ENCODE measurements at places on chromosomes 4 and X.

GRCh38 chr4:106594291-106594952 lies 225.8 kb upstream of the GIMD1 start:
- no peak for DNase-seq

DNA sequence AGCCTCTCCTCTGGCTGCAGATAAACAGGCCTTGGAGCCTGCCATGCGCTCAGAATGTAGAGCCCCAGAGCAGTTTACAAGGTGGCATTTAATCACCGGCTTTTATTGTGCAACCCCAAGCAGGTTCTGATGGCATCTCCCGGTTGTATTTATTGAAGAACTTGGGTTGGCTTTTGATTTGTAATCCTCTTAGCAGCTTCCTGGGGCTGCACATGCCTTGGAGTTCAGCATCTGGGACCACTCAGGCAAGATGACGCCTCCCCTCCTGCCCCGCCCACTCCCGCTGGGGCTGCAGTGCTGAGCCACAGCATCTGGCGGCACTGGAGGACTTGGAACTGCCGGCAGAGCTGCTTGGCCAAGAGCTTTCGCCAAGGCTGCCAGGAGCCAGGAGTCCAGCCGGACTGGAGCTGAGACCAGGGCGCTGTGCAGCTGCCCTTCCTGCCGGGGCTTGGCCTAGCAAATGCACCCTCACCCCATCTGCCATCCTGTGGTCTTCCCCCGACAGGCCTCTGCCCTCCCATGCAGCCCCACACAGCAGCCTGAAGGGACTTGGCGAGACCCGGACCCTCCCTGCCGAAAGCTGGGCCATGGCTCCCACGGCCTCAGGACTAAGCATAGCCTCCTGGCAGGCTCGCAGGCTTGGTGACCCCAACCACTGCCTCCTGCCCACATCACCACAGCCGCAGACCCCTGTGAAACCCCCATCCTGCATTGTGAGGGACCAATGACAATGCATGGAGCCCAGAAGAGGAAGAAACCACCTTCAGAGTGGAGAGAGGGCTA lies 5.4 kb downstream of the HTRA3 start:
- no peak for DNase-seq

DNA sequence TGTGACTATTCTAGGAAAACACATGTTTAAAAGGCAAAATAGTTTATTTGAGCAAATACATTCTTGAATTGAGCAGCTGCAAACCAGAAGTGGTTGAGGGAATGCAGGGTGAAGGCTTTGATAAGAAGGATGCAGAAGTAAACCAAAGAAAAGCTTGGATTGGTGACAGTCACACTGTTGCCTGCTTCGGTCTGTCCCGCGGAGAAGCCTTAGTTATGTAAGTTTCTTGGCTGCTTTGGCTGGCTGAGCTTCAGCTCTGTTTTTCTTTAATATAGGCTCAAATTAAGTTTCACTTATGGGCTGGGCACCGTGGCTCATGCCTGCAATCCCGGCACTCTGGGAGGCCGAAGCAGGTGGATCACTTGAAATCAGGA lies 67.6 kb downstream of the FAM53A start:
- DNase-seq = no peak

DNA sequence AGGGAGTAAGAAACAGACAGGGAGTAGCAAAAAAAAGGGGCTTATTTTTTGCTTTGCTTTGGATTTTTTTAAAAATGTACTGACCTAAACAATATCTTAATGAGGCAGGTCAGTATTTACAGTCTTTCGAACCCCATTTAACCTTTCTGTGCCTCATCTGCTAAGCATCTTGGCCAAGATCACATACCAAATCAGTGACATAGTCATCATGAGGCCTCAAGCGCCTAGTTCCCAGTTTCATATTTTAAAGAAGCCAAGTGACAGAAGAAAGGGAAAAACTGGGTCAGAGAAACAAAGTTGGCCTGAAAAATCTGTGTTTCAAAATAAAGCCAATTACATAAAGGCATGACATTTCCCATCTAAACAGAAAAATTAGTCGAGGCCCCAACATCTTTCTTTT lies 94.6 kb upstream of the WDR44 start:
- DNase-seq = no peak

DNA sequence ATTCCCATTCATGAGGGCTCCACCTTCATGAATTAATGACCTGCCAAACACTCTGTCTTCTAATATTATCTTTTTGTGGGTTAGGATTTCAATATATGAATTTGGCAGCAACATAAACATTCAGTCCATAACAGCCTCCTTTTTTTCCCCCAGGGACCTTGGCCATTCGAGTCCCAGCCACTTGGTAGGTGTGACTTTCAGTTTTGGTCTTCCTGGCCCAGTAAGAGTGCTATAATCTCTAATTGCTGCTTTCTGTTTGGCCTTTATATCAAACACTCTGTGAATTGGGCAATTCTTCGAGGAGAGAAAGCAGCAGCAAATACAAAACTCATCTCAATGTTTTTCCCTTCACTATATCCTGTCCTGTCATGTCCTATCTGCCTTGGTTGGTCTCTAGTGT lies 12.4 kb upstream of the RADX start:
- DNase-seq = no peak

GRCh38 chrX:124605511-124605910 lies 259.1 kb downstream of the SH2D1A start:
- no peak for DNase-seq

GRCh38 chrX:94751611-94752010 lies 1077.6 kb downstream of the FAM133A start:
- no peak for DNase-seq

- no peak for DNase-seq
Observed at GRCh38 chr4:24845902-24846301, 50.5 kb downstream of the SOD3 start.

DNA sequence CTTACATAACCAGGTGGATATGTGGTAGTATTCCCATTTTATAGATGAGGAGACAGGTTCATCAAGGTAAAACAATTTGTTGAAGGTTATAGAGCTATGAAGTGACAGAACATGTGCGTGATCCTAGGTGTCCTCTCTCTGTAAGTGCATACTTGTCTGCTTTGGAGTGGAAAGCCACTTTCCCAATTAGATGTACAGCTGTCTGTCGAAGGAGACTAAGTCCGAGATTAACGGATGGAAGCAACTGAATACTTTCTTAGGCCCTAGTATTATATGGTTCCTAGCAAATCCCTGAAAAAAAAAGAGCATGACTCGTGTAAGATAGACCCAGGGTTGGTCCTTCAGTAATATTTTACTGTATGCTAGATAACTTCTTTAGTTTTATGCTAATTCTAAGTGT lies 19.7 kb downstream of the TMEM131L start:
- DNase-seq = no peak

GRCh38 chrX:4110964-4111363 lies 397.5 kb upstream of the PRKX start:
- no peak for DNase-seq

GRCh38 chrX:36071061-36071460 lies 151.5 kb downstream of the CFAP47 start:
- DNase-seq = no peak

GRCh38 chrX:105191878-105192277 lies 28.6 kb downstream of the TEX13A start:
- peak; percentile 12 for DNase-seq

GRCh38 chr4:1640190-1640589 lies 43.9 kb downstream of the FAM53A start:
- no peak for DNase-seq

DNA sequence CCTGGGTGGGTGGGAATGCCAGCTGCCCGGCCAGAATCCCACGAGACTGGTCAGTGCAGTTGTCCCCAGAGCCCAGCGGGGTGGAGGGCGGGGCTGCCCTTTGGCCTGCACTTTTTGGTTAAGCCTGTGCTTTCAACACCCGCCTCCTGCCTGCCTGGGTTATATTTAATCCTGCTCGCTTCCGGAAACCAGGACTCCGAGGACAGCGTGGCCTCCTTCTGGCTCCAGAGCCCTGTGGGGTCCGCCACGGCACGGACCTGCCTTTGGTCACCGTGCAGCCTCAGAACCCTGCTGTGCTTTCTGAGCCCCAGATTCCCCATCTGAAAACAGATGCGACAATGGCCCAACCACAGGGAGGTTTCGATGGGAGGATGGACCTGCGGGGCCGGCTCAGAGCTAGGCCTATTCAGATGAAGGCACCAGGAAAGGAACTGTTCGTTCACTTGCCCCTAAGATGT lies 29.4 kb upstream of the KIAA0232 start:
- DNase-seq = no peak

GRCh38 chrX:131745942-131746489 lies 202.1 kb downstream of the OR13H1 start:
- DNase-seq = no peak

DNA sequence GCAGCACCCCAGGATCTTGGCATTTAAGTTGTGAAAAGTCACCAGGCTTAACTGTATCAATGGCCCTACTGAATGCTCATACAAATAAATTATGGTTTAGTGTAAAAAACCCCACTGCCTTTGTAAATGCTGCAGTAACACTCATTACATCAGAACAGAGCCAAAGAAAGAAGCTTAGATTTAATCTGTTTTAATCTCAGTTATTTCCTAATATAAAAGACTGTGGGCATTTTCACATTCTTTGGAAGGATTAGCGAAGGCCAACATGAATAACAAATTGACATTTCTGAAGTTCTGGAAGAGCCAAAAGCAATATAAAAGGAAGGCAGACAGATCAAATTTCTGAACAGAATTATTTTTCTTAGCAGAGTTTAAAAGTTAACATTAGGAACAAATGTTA lies 140.0 kb upstream of the HCCS start:
- no peak for DNase-seq

GRCh38 chrX:68584221-68584620 lies 63.2 kb upstream of the STARD8 start:
- DNase-seq = no peak

- DNase-seq = no peak
Observed at GRCh38 chr4:59700651-59701050, 1499.5 kb upstream of the ADGRL3 start.

- no peak for DNase-seq
Observed at GRCh38 chr4:138775489-138775888, 240.1 kb upstream of the NOCT start.

DNA sequence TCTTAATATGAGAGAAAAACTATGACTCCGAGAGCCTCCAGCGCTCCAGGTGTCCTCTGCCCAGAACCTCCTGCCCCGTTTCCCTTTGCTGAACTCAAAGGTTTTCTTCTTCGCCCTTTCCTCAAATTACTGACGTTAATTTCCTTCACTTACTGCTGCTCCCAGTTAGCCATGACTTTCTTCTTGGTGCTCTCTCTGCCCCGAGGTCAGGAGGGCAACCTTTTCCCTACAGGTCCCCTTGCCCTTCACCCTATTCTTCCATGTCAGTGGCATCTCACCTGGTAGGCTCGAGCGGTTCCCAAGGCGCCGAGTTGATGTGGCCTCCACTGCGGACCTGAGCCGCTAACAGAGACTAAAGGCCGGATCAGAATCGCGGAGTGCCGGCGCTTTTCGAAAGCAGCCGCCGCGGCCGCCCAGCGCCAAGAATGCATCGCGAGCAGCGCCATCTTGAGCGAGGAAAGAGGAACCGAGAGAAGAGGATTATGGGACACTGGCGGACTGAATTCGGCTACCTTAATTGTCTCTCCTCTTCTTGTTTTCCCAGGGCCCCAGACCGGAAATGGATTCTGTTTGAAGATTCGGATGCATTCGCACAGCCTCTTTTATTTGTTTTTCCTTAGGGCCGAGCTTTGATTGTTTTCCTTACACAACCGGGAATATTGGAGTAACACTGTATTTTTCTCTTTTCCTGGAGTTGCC lies at the start of gene ABCB7:
ABCB7 (minus strand) TSS at position 457 of the 699 bp plus-strand sequence; CDS start at position 446, 11 bp downstream.
- DNase-seq = peak; percentile 76

- DNase-seq = no peak
Observed at GRCh38 chrX:123298026-123298425, 113.9 kb downstream of the GRIA3 start.

- DNase-seq = no peak
Observed at GRCh38 chrX:148806145-148806870, 305.9 kb downstream of the AFF2 start.

- DNase-seq = no peak
Observed at GRCh38 chr4:79338148-79338547, 12.3 kb upstream of the NAA11 start.

DNA sequence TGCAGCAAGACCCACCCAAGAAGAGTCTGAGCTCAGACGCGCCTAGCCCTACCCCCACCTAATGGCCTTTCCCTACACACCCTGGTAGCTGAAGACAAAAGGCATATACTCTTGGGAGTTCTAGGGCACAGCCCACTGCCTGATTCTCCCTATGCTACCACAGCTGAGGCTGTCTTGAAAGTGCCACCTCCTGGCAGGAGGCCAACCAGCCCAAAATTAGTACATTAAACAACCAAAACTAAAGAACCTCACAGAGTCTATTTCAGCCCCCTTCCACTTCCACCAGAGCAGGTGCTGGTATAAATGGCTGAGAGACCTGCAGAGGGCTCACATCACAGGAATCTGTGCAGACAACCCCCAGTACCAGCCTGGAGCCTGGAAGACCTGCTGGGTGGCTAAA lies 119.1 kb downstream of the HMGN5 start:
- no peak for DNase-seq

- no peak for DNase-seq
Observed at GRCh38 chr4:94171616-94172015, 36.0 kb upstream of the SMARCAD1 start.

DNA sequence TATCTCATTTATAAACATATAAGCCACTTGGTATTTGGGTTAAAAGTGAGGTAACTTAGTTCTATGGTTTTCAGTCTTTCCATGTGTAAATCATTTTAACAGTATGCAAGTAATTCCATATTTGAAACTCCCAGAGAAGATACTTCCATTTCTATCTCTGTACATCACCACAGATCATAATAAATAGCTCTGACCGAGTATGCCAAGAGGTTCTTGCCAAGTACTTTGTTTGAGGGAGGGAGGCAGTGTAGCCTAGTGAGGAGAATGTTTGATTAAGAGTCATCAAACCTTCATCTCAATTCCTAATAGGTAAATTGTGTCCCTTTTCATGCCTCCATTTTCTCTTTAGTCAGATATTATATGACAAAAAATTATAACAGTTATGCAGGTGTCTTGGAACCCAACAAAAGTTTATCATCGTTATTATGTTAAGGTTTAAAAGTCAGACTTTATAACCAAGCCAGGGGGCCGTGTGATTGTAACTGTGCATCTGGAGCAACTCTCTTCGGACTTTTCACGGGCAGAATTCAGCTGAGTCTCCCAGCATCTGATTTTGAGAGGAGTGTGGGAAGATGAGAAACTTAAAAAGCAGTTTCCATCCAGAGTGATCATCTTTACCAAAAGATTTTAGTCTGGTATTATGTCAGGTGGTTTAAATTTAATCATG lies 123.8 kb downstream of the ANK2 start:
- no peak for DNase-seq

Data from Kasumi-1 (cell line).